Posterior vena cava (tissue), 2 donors: ENCODE measurements at places on chromosomes 7 and 10. TPM values are rescaled to one million over a fixed set of nuclear protein-coding genes. Genes with fewer than 3 reads are reported as not detected.

DNA sequence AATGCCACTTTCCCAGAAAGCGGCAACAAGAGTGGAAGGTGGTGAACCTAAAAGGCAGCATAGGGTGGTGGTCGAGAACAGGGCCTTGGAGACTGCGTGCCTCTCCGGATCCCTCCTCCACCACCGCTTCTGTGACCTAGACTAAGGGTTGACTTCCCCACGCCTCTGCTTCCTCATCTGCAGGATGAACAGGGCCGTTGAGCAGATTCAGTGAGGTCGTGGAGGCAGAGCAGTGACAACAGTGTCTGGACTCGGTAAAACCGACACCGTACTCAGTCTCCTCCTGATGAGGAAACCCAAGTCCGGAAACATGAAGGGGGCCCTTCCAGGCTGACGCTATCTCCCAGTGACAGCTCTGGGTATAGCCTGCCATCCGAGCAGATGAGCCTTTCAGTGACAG lies 162.6 kb downstream of the CELF2 start:
- DNase-seq, result no peak

- DNase-seq, result no peak
These were observed 441.1 kb upstream of the SEMA3D start for GRCh38 chr7:85627791-85628586.

DNA sequence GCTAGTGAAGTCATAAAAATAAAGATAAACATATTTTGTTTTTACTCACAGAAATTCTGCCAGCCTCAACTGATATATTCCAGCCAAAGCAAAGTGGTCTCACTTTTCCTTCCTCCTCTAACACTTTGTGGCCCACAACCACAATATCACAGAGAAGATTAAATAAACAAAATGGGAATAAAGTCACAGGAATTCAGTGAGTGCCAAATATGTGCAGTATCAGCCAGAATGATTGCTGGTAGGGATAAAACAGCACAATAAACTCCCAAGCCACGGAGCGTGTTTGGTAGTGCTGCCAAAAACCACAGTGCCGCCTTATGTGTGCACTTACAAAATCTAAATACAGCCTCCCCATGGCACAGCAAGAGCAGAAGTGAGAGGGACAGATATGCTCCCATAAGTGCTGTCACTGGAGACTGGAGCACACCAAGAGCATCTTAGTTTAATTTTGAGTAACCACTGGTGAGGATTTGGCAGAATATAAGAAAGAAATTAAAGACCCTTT lies 155.8 kb downstream of the POM121L12 start:
- DNase-seq, result no peak

DNA sequence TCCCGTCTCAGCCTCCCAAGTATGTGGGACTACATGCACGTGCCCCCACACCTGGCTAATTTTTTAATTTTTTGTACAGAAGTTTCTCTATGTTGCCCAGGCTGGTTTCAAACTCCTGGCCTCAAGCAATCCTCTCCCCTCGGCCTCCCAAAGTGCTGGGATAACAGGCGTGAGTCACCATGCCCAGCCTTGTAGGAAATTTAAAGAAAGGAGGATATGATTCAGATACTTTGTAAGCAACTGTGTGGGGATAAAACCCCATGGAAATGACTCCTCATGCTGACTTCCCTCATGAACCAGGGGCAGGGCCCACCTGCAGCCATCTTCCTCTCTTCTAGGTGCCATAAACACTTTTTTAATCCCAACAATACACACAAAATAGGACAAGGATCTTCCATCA lies 50.2 kb downstream of the APBB1IP start:
- no peak for DNase-seq

DNA sequence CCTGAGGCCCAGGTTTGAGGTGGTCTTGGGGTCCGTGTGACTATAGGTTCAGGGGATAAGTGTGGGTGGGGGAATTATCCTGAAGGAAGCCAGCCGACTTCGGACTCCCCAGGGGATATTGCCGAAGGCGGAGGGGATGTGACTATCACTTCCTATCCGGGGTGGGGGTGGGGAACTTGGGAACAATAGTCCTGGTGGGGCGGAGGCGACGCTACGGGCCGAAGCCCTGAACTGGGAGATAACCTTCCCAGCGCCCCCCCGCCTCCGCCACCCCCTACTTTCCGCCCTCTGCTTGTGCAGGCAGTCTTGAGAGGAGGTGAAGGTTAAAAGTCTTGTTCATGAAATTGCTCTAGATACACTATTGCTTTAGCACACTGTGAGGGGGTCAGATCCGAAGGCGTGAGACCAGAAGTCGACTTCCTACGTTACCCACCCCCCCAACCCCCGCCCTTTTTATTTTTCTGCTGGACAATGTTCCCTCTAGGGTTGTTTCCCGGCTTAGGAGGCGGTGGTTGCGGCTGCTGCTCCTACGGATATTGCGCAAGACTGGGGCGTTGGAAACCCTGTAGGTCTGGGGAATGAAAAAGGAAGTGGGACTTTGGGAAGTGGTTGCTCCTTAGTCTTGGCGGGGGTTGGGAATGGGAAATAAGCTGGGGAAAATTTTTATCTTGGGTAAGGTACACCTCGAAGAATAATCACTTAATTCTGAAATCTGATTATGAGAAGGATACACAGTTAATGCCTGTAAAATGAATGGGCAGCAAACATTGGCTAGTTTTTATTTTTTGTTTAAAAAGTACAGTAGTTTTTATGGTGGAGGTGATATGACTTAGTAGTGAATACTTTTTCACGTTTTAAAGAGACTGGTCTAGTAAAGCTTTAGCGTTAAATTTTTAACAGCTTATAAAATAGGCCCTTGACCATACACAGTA lies 1.5 kb downstream of the PTPN12 start:
- peak; percentile 95 for DNase-seq

GRCh38 chr10:47256751-47257336 lies 43.2 kb upstream of the GDF10 start:
- no peak for DNase-seq

DNA sequence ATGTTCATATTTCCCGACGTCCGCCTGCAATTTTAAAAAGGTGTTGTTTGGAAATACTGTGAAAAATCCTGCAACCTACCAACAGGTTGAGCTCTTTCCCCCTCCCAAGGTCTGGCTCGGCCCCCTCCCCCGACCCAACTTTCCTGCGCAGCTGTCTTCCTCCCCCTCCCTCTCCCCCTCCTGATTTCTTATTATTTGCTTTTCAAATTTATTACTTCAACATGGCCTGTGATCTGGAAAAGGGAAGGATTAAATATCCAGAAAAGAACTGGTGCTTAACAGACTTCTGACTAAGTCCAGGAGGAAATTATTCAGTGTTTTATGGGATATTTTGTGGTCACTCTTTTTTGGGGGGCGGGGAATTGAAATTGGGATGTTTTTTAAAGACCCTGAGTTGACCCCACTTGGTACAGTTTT lies 2.4 kb downstream of the ARID5B start:
- DNase-seq, result no peak

GRCh38 chr7:7102906-7103305 lies 79.4 kb upstream of the C1GALT1 start:
- no peak for DNase-seq

- no peak for DNase-seq
These were observed 126.2 kb upstream of the ETV1 start for GRCh38 chr7:14115701-14116100.

- DNase-seq, result no peak
These were observed 110.0 kb downstream of the TACC2 start for GRCh38 chr10:122098924-122099323.

- DNase-seq, result no peak
These were observed 243.0 kb downstream of the BICC1 start for GRCh38 chr10:58755677-58756076.

DNA sequence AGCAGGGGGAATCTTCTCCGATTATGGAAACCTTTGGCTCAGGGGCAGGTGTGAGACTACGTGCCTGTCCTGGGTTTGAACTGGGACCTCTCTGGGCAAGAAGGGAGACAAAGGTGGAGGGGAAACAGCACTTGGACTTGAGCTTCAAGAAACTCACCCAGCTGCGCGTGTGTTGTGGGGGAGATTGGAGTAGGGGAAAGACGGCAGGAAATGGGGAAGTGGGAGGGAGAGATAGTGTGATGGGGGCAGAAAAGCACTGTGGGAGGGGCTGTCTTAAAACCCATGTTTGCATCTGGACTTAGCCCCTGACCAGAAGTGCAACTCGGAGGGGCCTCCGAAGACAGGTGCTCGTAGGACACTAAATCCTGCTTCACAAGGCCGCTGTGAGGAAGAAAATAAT lies 107.0 kb downstream of the HIP1 start:
- no peak for DNase-seq

- DNase-seq, result no peak
These were observed 220.9 kb upstream of the PLXDC2 start for GRCh38 chr10:19595212-19595845.

- DNase-seq, result no peak
These were observed 462.3 kb downstream of the PHTF2 start for GRCh38 chr7:78260826-78261225.

DNA sequence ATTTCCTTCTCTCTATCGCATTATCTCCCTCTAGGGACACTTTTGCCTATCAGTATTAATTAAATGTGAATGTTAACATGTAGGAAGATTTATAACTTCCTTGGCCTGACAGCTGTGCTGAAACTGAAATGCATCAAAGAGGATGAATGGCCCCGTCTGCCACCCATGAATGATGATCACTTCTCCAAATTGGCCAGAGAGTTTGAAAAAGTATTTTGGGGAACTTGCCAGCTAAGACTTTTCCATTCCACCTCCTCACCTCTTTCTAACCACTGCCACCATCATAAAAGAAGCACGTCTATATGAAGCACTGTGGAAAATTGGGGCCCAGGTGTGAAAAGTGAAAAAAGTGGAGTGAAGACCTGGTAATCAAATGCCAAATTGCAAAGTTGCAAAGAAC lies 25.4 kb upstream of the ST8SIA6 start:
- DNase-seq, result no peak

The LIPN gene
- total RNA-seq, result 0.32 TPM

The CUBN gene
- total RNA-seq, result 2.3 TPM

The PNLIP gene
- total RNA-seq, result not detected

The WIPF3 gene
- total RNA-seq, result 21.4 TPM

The DLX5 gene
- total RNA-seq, result 4.9 TPM

The SLC26A3 gene
- not detected for total RNA-seq

The FAM25A gene
- total RNA-seq, result not detected

The OPALIN gene
- total RNA-seq, result not detected

The ARL5B gene
- total RNA-seq, result 10.4 TPM
